ENCODE measurements at places on chromosomes 1 and 21. TPM values are rescaled to one million over a fixed set of nuclear protein-coding genes. Genes with fewer than 3 reads are reported as not detected.

Gene SLC44A5
- total RNA-seq = 0.43 TPM

Gene AGPAT3
- 107 TPM for total RNA-seq

Gene RPTN
- not detected for total RNA-seq

- peak; percentile 58 for DNase-seq
These were observed 27.4 kb downstream of the MAP7D1 start for GRCh38 chr1:36183309-36183856.

DNA sequence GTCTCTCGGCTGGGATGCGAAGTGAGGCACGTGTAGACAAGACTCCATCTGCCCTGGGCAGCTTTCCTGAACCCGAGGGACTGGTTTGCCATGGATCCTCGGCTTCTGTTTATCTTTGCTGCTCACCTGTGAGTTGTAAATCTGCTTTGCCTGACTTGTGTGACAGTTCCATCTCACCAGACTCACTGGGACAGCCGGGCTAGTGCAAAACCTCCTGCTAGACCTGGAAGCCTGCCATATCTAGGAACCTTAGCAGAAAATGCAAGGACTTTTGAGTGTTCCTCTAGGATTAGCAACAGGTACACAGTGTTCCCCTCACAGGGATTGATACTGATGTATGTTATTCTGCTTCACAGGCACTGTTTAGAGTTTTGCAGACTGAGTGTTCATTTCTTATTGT is 218.6 kb downstream of the URB2 start:
- no peak for DNase-seq

GRCh38 chr1:229258031-229258756 is 12.7 kb upstream of the RAB4A start:
- DNase-seq = peak; percentile 73

- no peak for DNase-seq
These were observed 519.8 kb downstream of the COL11A1 start for GRCh38 chr1:102588536-102588935.

- no peak for DNase-seq
These were observed 5.7 kb downstream of the FHL3 start for GRCh38 chr1:37999430-38000232.

- no peak for DNase-seq
These were observed 47.0 kb upstream of the SLC2A1 start for GRCh38 chr1:43005460-43006361.

DNA sequence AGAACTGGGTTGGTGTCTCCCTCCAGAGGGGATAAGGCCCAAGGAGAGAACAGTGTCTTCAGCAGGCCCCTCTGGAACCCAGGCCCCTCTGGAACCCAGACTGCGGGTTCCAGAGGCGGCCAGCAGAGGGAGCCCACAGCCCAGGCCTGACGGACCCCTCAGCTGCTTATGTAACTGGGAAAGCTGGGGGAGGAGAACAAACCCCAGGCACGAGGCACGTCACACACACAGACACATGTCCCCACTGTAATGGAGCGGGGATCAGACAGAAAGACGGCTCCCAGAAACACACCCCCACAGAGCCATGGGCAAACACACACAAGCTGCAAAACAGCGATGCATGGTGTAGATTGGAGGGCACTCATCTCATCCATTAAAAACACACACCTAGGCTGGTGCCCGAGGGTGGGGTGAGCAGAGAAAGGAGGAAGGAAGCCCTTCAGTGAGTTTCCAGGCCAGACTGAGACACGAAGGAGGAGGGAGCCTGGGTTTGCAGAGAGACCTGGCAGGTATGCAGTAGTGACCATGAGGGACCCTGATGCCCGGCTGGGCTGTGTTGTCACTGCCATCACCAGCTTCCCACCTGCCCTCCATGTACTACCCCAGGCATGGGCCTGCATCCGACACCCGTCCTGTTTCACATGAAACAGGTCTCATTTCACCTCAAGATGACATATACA is 2.8 kb upstream of the IGSF8 start:
- DNase-seq = peak; percentile 75

DNA sequence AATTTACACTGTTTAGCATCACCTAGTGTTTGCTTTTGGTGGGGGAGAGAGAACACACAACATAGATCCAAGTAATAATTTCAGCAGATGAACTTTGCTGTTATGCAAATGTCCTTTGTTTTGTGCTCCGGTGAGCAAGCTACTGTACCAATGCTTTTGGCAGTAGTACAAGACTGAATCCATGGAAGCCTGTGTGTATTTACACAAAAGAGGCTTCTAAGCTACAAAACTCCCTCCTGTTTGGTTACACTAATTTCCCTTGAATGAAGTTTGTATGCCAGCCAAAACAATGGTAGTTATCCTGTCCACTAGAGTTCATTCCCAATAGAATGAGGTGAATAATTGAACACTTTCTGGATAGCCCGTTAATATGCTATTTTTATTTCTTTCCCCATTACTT is 320.5 kb downstream of the KCTD3 start:
- DNase-seq = no peak

GRCh38 chr1:42941640-42942330 is 16.9 kb downstream of the SLC2A1 start:
- peak; percentile 77 for DNase-seq

DNA sequence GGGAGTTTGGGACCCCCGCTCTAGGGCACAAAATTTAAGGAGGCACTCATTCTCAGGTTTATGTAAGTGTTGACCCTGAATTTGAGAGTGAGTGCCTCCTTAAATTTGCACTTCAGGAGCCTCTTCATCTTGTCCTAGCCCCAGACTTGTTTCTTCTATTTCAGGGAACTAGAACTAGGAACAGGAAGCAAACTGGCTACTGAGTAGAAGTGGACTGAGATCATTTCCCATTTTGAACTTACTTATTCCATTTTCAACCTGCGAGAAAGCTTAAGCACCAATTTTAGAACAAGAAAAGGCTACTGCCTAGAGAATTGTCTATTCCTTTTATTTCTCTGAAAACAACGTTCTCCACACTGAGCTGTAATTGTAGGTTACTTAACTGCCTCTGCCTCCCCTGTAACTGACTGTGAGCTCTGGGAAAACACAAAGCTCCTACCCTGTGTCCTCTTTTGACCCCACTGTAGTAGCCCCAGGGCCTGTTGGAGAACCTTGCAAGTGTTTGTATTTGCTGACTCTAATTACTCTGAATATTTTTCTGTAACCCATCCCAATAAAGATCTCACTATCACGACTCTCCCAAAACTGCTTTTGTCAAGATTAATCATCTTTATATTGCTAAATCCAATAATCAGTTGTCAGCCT is 2.5 kb downstream of the PPT1 start:
- no peak for DNase-seq

Measured in mucosa of gallbladder (tissue), 1 donor.